ENCODE measurements at places on chromosomes 11 and 22.

DNA sequence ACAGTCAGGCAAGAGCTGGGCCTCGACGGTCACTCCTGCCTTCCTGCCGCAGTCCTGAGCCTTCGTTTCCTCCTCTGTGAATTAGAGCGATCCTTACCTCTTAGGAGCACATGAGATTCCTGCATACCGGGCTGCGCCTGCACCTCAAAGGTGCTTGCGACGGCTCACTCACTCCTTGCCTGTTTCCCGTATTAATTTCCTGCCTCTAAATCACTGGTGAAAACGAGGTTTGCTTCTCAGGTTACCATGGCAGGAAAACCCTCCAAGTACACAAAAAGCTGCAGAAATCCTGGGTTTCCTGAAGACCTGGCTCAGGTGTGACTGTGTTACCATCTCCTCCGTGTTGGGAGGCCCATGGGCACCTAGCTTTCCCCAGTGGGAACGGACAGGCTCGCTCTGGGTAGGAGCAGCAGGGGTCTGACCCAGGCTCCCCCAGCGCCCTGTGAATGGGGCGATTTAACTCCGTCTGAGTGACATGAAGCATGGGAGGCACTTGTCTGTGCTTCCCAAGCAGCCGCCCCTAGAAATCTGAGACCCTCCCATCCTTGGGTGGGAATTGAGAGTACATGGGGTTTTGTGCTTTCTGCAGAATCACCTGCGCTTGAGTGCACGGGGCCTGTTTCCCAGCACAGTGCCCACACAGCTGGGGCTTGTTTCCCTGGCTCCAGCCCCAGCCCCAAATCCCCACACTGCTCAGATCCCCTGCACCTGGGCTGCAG lies 64.8 kb downstream of the PHF21B start:
- no peak for DNase-seq

DNA sequence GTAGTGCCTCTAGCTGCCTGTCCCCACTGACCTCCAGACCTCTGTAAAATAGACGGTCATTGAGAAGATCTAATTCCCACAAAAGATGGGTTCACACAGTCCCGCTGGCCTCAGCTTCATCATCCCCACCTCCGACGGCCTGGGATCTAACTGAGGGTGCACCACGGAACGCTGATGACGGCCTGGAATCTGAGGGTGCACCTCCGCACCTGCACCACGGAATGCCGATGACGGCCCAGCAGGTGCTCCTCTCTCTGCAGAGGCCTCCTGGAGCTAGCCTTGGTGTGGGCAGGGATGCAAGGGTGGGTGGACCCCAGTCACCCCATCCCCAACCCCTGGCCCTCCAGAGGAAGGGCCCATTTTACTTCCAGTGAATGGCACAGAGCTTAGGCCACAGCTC lies 77.3 kb downstream of the PHF21B start:
- no peak for DNase-seq

- no peak for DNase-seq
Observed at GRCh38 chr11:45280449-45280848, 5.7 kb downstream of the SYT13 start.

DNA sequence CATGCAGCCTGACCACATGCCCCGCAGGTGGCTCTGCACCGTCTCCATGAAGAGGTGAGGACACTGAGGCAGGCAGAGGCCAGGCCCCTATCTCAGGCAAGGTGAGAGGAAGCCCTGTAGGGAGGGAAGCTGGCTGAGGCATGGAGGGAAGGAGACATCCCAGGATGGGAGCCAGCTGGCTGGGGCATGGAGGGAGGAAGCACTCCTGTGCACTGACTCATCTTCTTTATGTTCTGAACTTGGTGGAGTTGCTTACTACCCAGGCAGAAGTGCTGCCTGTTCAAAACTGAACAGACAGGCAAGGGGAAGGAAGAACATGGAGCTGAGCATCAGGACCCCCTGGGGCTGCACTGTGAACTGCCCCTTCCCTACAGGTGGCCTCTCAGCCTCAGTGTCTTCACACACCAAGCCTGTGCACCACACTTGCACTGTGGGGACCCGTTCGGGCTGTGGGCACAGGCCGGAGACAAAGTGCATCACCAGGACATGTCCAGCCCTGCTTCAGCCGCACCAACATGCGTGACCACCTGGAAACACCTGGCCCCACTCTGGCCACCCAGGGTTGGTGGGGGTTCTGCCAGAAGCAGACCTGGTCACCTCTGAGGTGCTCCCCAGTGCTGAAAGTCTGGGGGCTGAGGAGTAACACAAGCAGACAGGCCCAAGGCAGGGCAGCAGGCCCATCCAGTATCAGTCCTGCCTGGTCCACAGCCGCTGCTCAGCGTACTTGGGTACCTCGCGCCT lies 55.5 kb downstream of the DGCR2 start:
- no peak for DNase-seq

- peak; percentile 13 for DNase-seq
Observed at GRCh38 chr11:32382339-32383049, 52.8 kb downstream of the WT1 start.

DNA sequence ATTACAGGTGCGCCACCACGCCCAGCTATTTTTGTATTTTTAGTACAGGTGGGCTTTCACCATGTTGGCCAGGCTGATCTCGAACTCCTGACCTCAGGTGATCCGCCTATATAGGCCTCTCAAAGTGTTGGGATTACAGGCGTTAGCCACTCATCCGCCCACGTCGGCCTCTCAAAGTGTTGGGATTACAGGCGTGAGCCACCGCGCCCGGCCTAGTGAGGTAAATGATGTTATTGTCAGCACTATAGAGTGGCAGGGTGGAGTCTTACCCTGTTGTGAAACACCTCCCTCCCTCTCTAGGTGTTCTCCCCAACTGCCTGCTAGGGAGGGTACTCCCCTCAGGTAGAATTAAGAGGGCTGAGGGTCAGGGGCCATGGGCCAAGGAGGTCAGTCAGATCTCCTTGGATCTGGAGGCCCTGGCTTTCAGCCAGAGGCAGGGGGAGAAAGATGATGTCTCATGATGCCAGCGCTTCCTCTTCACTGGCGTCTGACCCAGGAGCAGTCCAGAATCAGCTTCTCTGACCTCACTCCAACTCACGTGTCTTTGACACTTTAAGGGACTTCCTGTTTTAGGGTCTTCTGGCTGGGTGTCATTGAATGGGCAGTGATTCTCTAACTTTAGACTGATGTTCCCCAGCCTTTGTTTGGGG lies 2.0 kb downstream of the GGA1 start:
- DNase-seq = peak; percentile 45

GRCh38 chr11:102253020-102253715 lies 64.1 kb upstream of the BIRC3 start:
- DNase-seq = no peak

DNA sequence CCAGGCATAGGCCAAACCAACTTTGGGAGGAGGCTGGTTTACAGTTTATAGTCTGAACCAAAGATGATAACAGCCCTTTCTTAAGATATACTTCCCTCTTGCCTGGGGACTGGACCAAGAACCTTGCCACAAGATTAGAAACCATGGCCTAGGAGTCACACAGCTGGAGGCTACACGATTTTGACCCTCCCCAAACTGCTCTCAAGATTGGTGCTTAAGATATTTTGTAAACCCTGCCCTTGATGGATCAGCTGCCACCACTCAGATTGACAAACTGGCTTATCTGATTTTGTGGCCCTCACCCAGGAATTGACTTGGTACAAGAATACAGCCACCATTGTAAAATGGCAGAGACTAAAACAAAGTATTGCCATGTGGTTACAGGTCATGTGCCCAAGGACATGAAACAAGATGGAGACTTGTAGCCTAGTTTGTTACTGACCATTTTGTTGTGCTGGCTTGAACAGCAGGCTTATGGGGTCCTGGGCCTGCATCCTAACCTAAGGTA lies 17.4 kb upstream of the EI24 start:
- no peak for DNase-seq

- peak; percentile 82 for DNase-seq
Observed at GRCh38 chr11:75406338-75406777, 7.0 kb downstream of the RPS3 start.

- DNase-seq = no peak
Observed at GRCh38 chr11:5604896-5605295, 8.5 kb downstream of the TRIM6 start.

DNA sequence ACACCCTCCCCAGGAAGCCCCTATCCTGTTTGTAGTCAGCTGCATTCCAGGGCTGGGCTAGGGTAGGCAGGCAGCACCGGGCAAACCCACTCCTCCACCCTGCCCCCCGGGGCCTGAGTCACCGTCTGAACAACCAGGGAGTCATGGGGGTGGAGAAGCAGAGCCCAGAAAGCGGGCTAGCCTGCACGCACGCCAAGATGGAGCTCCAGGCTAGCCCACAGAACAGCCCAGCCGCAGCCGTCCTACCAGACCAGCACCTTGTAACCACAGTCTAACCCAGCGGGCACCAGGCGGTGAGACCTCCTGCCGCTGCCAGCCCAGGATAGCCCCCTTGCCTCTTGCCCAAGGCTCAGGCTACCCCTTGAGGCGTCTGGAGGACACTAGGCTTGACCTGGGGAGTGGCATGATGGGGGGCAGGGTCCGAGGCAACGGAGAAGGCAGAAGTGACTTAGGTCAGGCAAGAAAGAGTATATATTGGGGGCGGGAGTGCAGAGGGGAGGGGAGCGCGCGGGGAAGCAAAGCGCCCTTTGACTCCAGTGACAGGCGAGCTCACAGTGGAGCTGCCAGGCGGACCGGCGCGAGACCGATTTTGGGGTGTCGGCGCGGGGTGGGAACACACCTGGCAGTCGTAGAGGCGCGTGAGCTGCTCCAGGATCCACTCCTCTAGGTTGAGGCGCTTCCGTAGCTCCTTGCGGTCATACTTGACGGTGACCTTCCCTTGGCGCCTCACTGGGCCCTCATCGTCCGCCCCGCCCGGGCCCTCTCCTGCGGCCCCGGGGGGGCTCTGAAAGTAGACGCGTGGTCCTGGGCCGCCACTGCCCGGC lies 734 bp downstream of the PPP1R14B start:
- peak; percentile 87 for DNase-seq

DNA sequence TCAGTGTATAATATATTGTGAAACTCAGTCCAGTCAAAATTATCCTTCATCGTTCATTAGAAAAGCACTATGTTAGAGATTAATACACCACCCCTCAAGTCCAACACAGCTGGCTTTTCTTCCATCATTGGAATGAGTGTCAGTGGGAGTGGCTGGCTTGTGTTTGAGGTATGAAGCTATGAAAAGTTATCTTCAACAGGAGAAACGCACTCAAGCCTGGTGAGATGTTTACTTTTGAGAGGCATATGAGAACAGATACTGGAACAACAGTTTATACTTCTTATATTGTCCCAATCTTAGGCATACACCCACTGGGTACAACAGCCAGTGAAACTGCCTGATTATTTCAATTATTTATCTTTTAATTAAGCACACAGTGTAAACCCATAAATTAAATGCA lies 34.3 kb downstream of the PLEKHB1 start:
- no peak for DNase-seq

GRCh38 chr22:28398981-28399380 lies 280.7 kb downstream of the TTC28 start:
- no peak for DNase-seq

DNA sequence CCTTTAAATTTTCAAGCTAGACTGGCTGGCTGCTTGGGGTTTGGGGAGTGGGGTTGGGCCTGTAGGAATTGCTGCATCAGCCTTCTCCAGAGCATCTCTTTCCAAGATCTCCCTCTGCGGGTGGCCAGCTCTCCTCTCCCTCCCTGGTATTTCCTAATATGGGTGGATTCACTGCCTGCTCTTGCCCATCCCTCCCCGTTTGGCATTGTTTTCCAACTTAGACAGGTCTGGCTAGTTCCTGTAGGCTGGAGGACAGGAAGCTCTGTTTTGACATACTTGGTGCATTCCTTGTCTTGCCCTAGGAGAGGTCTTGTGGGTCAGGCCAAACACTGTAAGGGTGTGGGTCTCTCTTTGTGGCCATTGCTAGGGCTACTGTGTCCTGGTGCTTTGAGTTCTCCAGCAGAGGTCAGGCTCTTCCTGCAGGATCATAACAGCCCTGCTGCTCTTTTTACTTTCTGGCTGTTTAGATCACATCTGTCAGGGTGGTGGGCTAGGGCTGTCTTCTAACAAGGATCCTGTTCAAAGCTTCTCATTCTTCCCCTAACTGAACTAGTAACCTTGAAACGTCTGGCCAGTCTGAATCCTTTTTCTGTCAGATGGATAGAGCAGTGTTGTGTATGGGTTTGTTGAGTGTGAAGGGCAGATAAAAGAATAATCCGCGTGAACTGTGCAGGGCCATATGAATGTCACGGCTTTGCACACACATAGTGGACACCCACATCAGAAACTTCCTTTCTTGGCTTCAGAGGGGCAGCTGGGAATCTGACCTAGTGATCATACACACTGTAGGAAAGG lies 18.3 kb upstream of the MICALL1 start:
- no peak for DNase-seq

GRCh38 chr11:94588366-94588942 lies 21.3 kb downstream of the PIWIL4 start:
- no peak for DNase-seq

- no peak for DNase-seq
Observed at GRCh38 chr11:129427376-129427775, 51.7 kb downstream of the BARX2 start.

- peak; percentile 50 for DNase-seq
Observed at GRCh38 chr11:6681949-6682348, 1.2 kb downstream of the MRPL17 start.

GRCh38 chr11:606245-606644 lies 9.5 kb downstream of the IRF7 start:
- peak; percentile 47 for DNase-seq

DNA sequence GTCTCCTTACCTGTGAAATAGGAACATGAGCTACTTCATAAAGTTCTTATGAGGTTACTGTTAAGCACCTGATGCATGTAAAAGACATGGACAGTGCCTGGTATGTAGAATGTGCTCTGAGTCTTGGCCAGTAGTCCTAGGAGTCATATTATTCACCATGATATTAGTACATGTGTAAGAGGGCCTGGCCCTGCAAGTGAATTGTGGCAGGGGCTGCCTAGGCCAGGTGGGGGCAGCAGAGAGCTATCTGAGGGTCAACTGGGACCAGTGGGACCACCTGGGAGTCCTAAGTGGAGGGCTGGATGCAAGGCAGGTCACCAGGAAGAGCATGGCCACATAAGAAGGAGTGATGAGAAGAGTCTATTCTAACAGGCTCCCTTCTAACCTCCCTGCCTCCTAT lies 529.5 kb downstream of the SOX6 start:
- DNase-seq = peak; percentile 54

DNA sequence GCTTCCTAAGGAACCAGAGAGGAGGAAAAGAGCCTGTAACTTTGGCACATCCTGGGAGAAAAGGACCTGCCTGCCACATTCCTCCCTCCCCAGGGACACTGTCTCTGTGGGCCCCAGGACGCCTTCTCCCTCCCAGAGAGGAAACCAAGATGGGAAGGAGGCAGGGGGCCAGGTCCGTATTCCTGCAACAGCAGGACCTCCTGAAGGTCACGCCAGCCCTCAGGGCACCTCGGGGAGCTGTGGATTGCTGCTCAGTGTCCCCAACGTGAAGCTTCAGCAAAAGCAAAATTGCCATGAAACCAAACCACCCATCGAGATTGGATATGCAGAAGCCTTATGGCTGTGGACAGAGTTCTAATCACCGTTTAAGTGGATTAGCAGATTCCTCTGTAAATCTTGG lies 86.7 kb downstream of the ARHGAP8 start:
- no peak for DNase-seq

GRCh38 chr11:128222245-128222884 lies 365.0 kb downstream of the ETS1 start:
- no peak for DNase-seq

GRCh38 chr22:37336579-37336978 lies 54.3 kb downstream of the CYTH4 start:
- DNase-seq = peak; percentile 76
